ENCODE measurements at places on chromosomes 2 and 18.
A peak's percentile ranks its signal among the peaks of the same experiment; 100 is the strongest.

DNA sequence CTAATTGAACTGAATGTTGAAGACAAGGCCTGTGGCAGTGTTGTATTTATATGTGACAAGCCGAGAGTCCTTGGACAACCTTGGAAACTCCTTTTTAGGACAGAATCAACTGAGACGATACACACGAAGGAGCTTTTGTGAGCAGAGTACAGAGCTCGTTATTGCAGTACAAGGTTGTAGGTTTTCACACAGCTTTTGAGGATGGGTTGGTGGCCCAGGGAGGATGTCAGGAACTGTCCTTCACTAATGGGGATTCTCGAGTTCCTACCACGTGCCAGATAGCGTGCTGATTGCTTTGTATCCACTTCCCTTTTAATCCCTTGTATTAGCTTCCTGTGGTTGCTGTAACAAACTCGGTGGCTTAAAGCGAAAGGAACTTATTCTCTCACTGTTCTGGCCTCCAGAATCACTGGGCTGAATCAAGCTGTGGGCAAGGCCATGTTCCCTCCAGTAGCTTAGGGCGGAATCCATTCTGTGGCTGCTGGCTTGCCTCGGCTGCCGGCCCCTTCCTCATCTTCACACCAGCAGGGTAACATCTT lies 20.2 kb downstream of the INPP4A start:
- no peak for DNase-seq

DNA sequence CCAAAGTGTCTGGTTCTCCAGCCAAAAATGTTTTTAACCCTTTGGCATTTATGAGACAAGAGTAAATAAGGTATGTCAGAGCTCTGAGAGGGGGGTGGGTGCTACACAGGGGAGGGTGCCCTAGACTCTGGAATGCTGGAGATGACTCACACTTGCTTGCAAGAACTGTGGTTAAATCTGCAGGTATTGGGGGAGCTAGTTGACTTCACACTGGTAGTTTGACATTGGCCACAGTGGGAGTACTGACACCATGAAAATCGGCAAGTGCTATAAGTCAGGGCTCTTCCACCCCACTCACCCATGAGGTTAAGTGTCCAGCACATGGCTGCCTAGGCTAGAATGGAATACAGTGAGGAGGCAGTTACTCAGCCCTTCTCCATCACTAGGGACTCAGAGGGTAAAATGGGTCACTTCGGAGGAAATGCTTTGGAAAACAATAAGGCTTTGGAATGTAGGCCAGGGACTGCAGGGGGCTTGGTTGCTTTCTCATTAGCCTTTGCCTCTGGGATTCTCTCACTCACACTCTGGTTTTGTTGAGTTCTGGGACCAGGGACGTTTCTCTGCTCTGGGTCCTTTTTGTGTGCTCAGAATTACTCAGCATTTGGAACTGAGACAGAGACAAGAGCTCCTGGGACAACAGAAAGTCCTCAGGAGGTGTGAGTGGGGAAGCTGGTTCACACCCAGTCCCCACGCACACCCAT lies 91.6 kb downstream of the ACKR3 start:
- no peak for DNase-seq

GRCh38 chr2:194166818-194167217 lies 1490.2 kb upstream of the SLC39A10 start:
- DNase-seq = no peak

DNA sequence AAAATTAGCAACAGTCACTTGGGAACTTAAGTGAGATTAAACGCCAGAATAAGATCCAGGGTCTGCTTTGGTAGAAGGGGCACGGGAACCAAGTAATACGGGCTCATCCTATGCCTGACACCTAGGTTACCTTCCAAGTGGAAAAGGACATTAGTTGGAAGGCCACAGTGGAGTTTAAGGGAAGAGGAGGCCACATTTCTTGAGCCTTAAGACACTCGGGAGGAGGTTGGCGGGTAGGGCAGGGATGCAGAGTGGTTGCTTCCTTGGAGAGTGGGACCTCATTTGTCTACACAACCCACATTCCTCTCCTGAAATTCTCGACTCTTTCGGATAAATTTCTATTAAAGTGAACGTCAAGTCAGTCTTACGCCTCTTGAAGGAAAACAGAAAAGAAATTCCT lies 510 bp upstream of the DNAH6 start:
- DNase-seq = no peak

DNA sequence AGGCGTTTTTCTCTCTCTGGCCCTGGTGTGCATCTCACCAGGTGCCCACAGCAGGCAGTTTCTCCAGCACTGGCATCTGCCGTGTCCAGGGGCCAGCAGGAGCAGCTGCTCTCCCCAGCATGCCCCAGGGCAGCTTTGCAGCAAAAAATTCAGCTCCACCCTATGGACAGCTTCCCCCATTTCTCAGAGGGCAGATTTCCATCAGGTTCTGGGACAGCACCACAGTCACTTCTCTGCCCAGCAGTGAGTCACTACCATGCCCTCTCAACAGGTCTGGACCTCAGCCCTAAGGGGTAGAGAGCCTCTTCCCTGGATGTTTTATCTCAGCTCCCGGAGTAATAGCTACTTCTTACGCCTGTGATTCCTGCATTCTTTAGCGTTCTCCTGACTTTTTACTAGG lies 170.2 kb upstream of the RAB12 start:
- DNase-seq = no peak

DNA sequence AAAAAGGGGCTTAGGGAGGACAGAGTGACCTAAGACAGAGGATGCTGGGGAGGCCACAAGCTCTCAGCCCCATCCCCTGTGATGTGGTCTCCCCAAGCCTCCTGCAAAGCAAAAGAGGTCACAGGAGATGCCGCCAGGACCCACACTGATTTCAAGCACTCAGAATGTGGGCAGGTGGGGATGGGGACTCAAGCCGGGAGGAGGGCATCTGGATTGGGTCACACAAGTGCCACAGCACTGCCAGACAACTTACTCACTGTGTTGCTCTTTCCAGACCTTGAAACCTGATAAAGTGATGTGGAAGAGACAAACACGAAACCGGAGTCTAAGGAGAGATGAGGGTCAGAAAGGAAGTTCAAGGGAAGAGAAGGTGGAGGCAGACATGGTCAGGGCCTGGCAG lies 95.7 kb downstream of the TTC32 start:
- no peak for DNase-seq

DNA sequence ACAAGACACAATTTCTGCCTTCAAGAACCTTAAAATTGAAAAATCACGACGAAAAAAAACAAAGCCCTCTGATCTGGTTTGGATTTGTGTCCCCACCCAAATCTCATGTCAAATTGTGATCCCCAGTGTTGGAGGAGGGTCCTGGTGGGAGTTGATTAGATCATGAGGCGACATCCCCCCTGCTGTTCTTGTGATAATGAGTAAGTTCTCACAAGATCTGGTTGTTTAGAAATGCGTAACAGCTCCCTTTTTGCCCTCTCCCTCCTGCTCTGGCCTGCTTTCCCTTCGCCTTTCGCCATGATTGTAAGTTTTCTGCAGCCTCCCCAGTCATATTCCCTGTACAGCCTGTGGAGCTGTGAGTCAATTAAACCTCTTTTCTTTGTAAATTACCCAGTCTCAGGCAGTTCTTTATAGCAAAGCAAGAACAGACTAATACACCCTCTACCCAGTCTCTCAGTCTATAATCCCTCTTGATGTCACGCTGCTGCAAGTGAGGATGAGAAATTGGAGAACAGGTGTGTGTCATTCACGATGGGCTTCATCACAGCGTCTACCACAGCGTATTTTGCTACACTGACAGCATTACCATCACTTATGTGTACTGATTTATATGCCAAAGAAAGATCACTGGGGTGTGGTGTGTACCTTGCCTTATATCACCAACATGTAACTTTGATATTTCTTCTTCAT lies 330.7 kb downstream of the MTX2 start:
- no peak for DNase-seq

DNA sequence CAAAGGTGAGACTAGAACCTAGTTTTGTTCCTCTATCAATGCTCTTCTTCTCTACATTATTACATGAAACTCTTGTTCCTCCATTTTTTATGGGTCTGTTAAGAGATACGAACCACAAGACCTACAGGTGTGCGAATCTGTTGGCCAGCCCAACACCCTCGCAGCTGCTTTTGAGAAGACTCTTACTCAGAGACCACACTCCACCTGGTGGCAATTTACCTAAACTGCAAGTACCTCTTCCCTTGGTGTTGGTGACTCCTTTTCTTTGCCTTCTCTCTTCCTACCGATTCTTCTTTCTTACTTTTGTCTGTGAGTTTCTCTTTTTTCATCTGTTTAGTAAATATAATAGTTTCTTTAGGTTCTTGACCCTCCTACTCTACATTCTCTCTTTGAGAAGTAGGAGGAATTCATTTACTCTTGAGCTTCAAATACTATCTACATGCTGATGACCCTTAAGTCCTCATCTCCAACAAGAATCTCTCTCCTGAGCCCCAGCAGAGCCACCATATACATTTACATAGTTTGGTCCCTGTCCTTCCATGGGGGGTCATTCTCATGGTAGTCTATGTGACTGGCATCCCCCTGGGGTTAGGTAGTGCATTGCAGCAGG lies 81.8 kb upstream of the GAREM1 start:
- peak; percentile 22 for DNase-seq

GRCh38 chr2:70531419-70532086 lies 22.1 kb downstream of the TGFA start:
- DNase-seq = no peak

DNA sequence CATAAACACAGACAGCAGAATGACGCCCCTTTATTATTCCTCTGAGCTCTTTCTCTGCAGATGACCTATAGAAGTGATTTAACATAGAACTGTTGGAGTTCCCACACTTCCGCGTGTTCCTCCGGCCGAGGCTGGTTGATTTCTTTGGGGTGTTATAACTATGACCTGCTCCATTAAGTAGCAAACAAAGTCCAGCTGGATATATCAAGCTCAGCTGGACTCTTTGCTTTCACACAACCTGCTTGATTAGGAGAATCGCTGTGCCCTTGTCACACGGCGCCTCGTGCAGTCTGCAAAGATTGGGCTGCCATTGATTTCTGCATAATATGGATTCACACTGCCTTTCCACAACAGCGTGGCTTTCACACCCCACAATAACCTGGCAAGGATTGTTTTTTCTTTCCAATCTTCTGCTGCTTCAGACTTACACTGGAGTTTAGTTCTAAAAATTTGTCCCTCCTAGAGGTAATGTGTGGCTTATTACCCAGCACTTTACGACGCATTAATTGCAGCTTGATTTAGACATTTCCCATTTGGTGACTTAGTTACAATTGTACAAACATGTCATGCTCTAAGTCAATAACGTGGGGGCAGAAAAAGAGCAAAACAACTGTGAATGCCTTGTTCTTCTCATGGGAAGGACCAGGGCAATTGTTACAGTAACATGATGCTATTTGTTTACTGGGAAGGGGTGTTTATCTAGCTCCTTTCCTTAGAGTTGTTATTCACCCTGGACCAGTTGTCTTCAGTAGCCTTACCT lies 485.7 kb downstream of the TXNL1 start:
- DNase-seq = no peak

DNA sequence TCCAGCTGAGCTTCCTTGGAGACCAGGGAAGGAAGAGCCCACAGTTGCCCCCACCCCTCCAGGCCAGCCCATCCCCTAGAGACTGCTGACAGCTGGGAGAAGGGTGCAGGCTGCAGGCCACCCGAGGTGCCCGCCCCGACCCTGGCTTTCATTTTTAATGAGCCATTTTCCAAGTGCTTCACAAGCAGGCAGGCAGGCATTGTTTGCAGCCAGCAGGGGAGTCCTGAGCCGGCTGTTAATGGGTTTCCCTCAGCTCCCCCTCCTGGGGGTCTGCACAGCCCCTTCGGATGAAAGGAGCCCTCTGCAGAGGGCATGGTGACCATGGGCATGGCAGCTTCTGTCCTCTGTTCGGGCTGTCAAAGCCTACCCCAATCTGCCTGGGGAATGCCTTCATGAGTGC lies 94.5 kb downstream of the ZBTB7C start:
- DNase-seq = no peak

DNA sequence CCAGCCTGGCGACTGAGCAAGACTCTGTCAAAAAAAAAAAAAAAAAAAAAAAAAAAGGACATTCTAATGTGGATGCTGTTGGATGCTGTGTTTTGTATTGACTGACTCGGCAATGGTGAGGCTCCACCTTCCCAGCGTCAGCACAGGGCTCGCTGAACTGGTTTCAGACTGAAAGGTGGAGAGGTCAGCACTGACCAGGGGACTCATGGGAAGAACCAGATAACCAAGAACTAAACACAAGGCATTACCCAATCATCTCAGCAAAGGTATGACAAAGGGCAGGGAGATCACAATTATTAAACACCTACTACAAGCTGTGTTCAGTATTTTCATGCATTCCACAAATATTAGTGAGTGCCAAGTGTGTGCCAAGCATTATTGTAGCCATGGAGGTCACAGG lies 103.2 kb downstream of the LRATD1 start:
- no peak for DNase-seq

GRCh38 chr18:37385846-37386778 lies 179.5 kb downstream of the CELF4 start:
- no peak for DNase-seq

DNA sequence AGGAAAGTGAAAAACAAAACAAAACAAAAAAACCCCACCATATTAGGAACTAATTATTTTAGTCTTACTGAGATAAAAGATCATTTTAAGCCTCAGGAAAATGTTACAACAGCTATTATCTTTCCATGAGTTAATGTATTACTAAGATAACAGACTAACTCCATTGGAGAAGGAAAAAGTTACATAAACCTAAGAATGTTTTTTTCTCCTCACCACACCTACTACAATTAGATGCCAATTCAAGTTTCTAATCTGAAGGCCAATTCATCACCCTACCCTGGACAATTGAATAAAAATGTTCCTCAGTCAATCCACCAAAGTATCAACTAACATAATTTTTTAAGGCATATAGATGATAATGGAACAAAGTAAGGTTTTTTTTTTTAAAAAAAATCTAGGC lies 10.2 kb upstream of the GFPT1 start:
- DNase-seq = no peak

- DNase-seq = no peak
Measured at GRCh38 chr2:26454561-26455001, 23.3 kb downstream of the OTOF start.

DNA sequence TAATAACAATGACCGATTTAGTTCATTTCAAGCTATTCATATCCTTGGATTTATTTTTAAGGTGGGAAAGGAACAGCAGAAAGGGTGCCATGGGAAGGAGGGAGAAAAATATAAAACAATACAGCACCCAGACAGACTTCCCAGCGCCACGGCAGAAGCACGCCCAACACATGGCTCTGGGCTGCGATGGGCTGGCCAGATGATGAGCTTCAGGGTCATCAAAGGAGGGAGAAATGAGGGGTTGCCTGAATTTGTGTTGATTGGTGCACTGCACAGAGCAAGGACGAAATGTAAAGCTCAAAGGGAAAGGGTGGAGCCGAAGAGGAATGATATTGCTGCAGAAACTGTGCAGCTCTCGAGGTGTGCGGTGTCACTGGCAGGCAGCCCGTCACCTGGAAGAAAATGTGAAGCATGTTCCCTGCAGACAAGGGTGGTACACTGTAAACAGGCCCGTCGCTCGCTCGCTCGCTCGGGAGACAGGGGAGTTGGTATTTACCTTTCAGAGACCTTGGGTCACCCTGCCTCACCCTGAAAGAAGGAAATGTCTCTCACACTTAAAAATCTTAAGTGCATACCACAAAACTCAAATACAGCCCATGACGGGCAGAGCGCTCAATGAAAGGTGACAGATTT lies 195.5 kb upstream of the CTAGE1 start:
- no peak for DNase-seq

- no peak for DNase-seq
Measured at GRCh38 chr2:105183555-105184323, 57.8 kb upstream of the GPR45 start.

All from activated CD4-positive, alpha-beta T cell treated with anti-CD3 and anti-CD28 coated beads for 24 hours (primary cell).